Thyroid gland (tissue), 4 donors: ENCODE measurements at places on chromosomes 5 and 9. TPM values are rescaled to one million over a fixed set of nuclear protein-coding genes. Genes with fewer than 3 reads are reported as not detected.
A peak's percentile ranks its signal among the peaks of the same experiment; 100 is the strongest.

Gene TPRN
- 9.1 TPM for total RNA-seq

Gene LECT2
- total RNA-seq = not detected

Gene NR4A3
- total RNA-seq = 3.0 TPM

Gene ZFP2
- total RNA-seq = 2.7 TPM

Gene ANKRA2
- 82.1 TPM for total RNA-seq

Gene ACSL6
- 1.1 TPM for total RNA-seq

Gene KIAA1191
- 107 TPM for total RNA-seq

Gene HAPLN1
- total RNA-seq = not detected

GRCh38 chr5:78157001-78157400 is 137.5 kb downstream of the AP3B1 start:
- H3K4me3 ChIP-seq = no peak overlapping the region
- no peak overlapping the region for H3K27ac ChIP-seq
- no peak for DNase-seq
- peaks cover 4% of the 10 kb centered on the region for H3K36me3 ChIP-seq
- H3K4me1 ChIP-seq = no peaks in the 10 kb centered on the region
- H3K27me3 ChIP-seq = no peaks in the 10 kb centered on the region

DNA sequence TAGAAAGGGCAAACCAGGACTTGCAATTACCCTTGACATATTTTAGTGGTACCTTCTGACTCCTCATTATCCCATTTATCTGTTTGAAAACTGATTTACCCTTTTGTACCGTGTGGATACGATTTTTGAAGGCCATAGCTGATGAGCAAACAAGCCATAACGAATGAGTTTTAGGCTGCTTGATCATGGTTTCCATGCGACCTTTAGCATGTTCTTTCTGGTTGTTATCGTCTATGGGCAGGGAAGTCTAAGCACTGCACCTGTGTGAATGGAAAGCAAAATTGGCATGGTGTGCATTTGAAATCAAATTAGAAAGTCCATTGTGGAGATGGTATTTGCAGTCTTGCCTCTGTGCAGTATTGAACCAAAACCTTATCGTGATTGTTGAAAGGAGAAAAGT is 127.7 kb downstream of the TLE4 start:
- H3K36me3 ChIP-seq = no peaks in the 10 kb centered on the region
- peaks cover 13% of the 10 kb centered on the region for H3K4me1 ChIP-seq
- no peak overlapping the region for H3K4me3 ChIP-seq
- no peaks in the 10 kb centered on the region for H3K27me3 ChIP-seq

DNA sequence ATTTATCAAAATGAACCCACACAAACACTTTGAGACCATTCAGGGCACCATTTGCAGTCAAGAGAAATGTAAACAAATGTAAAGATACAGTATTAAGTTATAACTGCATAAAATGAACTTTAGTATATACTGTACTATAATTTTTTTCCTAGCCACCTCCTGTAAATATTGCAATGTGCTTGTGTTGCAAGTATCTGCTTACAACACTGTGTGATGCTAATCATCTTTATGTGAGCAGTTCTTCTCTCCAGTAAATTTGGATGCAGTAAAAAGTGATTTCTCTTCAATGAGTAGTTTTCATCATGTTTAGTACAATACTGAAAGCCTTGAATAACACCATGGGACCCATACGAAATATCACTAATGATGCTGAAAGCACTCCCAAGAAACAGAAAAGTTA is 9.4 kb downstream of the G3BP1 start:
- peaks cover 26% of the 10 kb centered on the region for H3K4me1 ChIP-seq
- no peak for DNase-seq
- no peaks in the 10 kb centered on the region for H3K36me3 ChIP-seq
- no peak overlapping the region for H3K4me3 ChIP-seq
- H3K27ac ChIP-seq = no peak overlapping the region
- no peaks in the 10 kb centered on the region for H3K27me3 ChIP-seq

- H3K36me3 ChIP-seq = no peaks in the 10 kb centered on the region
- peaks cover 2% of the 10 kb centered on the region for H3K4me1 ChIP-seq
- H3K4me3 ChIP-seq = no peak overlapping the region
- H3K27me3 ChIP-seq = no peaks in the 10 kb centered on the region
- DNase-seq = no peak
- no peak overlapping the region for H3K27ac ChIP-seq
Measured at GRCh38 chr9:71587576-71588362, 180.5 kb downstream of the CEMIP2 start.

DNA sequence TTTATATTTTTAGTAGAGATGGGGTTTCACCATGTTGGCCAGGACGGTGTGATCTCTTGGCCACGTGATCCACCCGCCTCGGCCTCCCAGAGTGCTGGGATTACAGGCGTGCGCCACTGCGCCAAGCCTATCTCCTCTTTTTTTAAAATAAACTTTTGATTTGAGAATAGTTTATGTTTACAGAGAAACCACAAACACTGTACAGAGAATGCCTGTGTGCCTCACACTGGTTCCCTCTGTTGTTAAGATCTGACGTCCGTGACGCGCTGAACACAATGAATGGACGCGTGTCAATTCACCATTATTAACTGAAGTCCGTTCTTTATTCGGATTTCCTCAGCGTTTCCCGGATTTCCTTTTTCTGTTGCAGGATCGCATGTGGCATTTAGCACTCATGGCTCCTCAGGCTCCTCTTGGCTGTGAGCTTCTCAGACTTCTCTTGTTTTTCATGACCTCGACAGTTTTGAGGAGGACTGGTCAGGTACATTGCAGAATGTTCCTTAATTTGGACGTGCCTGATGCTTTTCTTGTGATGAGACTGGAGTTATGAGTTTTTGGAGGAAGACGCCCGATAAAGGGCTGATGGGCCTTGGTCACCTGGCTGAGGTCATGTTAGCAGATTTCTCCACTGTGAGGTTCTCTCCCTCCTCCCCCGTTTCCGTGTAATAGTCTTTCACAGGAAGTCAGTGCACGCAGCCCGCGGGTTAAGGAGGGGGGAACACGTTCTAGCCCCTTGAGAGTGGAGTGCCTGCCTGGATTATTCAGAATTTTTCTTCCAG is 69.6 kb downstream of the ANKRD33B start:
- H3K4me1 ChIP-seq = no peaks in the 10 kb centered on the region
- no peak for DNase-seq
- no peaks in the 10 kb centered on the region for H3K27me3 ChIP-seq
- no peak overlapping the region for H3K4me3 ChIP-seq

- no peaks in the 10 kb centered on the region for H3K4me1 ChIP-seq
- H3K4me3 ChIP-seq = no peak overlapping the region
- no peak for DNase-seq
Measured at GRCh38 chr5:15609076-15609725, 109.2 kb downstream of the FBXL7 start.

GRCh38 chr9:109751253-109751652 is 28.7 kb upstream of the PALM2AKAP2 start:
- H3K4me1 ChIP-seq = peaks cover 47% of the 10 kb centered on the region
- DNase-seq = no peak
- H3K4me3 ChIP-seq = no peak overlapping the region
- H3K27me3 ChIP-seq = no peaks in the 10 kb centered on the region
- H3K27ac ChIP-seq = peak overlapping the region; percentile 52
